Upper lobe of left lung (tissue), 6 donors: ENCODE measurements at places on chromosomes 3 and 15. TPM values are rescaled to one million over a fixed set of nuclear protein-coding genes. Genes with fewer than 3 reads are reported as not detected.

DNA sequence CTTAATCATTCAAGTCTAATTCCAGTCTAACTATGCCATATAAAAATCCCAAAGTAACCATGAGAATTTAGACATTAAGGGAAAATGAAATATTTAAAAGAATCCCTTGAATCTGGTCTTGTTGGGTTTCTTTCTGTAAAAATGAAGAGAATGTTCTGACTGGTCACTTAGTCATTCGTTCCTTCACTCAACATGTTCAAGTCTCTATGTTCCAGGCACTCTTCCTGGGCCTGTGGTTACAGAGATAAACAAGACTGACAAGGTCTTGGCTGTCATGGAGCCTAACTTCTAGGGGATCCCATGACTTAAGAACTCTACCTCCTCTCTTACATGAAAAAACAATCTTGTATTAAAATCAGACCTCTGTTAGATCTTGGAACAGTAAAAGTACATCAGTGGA, 638.6 kb upstream of the TBL1XR1 start:
- no peak for DNase-seq

GRCh38 chr15:88430051-88430450, 37.1 kb downstream of the MRPL46 start:
- no peak for DNase-seq

The CP gene
- 19.2 TPM for total RNA-seq

GRCh38 chr3:98038876-98039275, 3.8 kb upstream of the GABRR3 start:
- DNase-seq, result no peak

- no peak for DNase-seq
These were observed 7.9 kb downstream of the CCDC71 start for GRCh38 chr3:49158103-49158709.

The SNX22 gene
- 30.4 TPM for total RNA-seq

DNA sequence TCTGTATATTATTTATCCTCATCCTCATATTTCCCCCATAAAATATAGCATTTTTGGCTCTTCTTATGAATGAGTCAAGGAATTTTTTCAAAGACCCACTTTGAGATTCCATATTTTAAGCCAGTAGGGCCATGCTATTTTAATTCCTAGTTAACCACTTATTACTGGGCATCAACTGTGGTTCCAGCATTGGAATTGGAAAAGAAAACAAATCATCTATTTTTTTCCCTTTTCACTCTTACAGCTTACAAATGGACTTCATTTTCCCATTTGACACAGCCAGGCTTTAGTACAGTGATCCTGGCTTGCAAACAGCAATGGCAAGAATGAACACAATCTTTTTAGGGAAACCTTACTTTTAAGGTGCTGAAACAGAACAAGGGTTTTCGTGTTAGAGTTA, 19.4 kb upstream of the PLCL2 start:
- DNase-seq, result no peak

GRCh38 chr3:9298236-9298635, 48.8 kb upstream of the SRGAP3 start:
- DNase-seq, result no peak

DNA sequence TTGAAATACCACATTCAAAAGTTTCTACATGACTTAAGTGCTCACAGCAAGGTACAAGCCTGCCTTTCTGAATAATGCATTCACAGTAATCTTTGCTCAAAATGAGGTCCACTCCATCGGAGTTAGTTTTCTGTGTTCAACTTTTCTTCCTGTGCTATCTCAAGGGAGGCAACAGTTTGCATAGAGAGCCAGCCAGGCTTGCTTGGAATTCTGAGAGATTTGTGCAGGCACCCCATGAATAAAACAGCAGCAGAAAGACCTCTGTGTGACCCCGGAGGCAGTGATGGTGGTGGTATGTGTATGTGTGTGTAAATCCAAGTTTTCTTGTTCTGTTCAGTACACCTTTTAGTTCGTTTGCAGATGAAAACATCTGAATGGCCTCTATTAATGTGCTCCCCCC, 124.0 kb downstream of the ADAMTS9 start:
- DNase-seq, result no peak

DNA sequence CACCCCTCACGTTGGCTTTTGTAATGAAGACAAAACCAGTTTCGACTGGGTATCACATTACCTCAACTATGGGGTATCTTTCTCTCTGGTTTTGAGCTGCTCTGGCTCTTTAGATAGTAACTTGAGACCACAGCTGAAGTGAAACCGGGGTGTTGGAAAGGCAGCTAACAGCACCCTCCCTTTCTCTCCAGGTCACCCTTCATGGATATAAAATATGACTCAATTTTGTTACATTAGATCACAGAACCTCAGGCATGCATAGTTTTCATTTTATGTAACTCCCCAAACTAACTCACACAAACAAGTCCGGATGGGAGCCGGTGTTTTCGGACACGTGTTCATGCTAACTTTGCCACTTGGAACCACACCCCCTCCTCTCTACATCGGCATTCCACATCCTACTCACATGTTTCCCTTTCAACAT, 90.7 kb downstream of the NR2F2 start:
- no peak for DNase-seq

DNA sequence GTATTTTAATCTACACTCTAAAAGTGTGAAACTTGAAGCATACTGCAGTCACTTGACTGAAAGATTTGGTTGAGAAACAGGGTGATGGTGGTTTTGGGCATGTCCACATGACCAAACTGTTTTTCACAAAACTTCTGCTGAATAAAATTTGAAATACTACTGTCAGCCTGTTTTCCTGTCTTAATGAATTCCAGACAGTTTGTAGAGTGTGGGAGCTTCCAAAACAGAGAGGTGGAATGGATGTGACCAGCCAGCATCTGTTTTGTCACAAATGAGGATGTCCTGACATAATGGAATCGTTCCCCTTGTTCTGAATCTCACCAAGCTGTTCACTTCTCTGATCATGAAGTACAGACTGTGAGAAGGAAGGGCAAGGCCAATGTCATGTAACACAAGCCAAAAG, 11.8 kb downstream of the MITF start:
- DNase-seq, result no peak

- DNase-seq, result peak; percentile 13
These were observed 34.7 kb downstream of the ZNF445 start for GRCh38 chr3:44442596-44443309.

GRCh38 chr15:44193651-44194322, 1.3 kb downstream of the FRMD5 start:
- no peak for DNase-seq

The DUOXA1 gene
- total RNA-seq, result 168 TPM

DNA sequence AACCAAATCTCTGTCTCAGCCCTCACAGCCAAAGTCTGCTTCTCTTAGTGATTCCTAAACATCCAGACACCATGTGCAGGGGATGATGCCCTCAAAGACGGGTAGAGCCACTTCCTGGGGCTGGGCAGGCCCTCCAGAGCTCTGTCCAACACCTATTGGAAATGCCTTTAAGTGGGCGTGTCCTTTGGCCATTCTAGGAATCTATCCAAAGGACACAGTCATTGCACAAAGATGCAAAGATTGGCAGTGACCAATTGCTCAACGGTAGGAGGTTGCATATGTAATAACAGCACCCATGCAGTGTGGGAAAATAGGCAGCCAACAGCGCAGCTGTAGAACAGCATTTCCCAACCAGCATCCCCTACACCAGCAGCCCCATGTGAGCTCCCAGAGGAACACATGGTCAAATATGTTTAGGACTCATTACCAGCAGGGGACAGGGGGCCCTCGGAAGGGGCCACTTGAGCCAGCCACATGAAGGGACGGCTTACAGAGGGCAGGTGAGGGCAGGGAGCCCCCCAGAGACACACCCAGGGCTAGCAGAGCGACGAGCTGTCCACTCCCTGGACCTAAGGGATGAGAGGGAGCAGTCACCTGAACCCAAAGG, 142.8 kb upstream of the IQSEC1 start:
- no peak for DNase-seq

The SLC22A13 gene
- total RNA-seq, result 1.6 TPM

DNA sequence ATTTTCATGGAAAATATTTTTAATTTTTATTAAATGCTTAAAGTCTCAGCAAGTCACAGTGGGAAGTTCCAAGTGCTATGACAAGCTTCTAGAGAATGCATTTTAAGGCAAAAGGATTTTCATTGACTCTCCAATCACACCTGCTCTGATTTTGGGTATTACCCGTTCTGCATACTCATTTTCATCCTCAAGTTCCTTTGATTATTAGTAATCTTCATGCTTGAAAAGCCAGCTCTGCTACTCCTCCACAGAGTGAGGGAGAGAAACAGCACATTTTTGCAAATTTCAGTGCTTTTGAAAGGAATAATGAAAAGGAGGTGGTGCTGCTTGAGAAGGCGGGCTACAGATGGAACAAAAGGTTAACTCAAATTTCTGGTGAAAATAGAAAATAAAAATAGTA, 450.7 kb downstream of the NSUN3 start:
- no peak for DNase-seq

The BFSP2 gene
- total RNA-seq, result not detected

- no peak for DNase-seq
These were observed 18.8 kb downstream of the ARHGEF3 start for GRCh38 chr3:56782906-56783305.

GRCh38 chr15:83692746-83693581, 39.0 kb downstream of the ADAMTSL3 start:
- no peak for DNase-seq
